Right cardiac atrium (tissue), 5 donors: ENCODE measurements at places on chromosomes 7 and 10. TPM values are rescaled to one million over a fixed set of nuclear protein-coding genes. Genes with fewer than 3 reads are reported as not detected.

DNA sequence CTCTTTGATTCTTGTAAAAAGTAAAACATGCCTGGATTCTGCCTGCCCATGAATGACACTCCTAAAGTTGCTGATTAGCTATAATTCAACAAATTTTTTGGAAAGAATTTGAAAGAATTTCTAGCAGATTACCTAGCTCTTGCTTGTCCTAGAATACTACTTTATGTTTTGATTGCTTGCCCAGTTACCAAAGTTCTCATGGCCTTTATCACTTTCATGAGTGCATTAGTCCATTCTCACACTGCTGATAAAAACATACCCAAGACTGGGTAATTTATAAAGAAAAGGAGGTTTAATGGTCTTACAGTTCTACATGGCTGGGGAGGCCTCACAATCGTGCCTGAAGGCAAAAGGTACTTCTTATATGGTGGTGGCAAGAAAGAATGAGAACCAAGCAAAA lies 1137.3 kb downstream of the SORCS1 start:
- no peak for DNase-seq

GRCh38 chr10:71543608-71544170 lies 147.0 kb downstream of the CDH23 start:
- no peak for DNase-seq

DNA sequence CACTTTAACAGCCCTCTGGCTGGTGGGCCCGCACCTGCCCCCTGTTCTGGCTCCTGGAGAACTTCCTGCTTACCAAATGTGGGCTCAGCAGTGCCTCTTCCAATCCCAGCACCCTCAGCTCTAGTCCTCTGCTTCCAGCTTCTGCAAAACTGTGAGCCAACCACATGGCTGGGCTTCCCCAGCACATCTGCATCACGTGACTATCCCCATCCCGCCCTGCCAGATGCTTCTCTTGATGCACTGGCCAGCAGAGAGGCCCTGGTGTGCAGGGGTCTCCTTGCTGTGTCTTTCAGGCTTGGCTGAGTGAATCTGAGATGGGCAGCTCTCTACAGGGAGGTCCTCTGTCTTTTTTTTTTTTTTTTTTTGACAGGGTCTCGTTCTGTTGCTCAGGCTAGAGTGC lies 43.8 kb upstream of the DMBT1 start:
- no peak for DNase-seq

DNA sequence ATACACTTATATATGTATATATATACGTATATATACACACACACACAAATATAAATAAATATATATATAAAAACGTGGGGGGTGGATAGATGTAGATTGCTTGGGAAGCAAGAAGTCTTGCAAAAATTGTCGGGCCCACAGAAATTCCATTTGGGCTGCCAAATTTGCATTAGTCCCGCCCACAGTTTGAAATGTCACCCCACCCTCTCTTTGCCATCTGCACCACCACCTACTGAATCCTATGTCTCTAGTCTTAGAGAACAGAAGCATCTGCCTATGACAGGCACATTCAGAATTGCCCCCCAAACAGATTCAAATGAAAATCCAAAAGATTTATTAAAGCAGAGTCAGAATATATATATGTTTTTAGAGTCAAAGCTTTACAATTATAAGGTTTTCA lies 25.6 kb upstream of the CACNA2D1 start:
- DNase-seq, result no peak

DNA sequence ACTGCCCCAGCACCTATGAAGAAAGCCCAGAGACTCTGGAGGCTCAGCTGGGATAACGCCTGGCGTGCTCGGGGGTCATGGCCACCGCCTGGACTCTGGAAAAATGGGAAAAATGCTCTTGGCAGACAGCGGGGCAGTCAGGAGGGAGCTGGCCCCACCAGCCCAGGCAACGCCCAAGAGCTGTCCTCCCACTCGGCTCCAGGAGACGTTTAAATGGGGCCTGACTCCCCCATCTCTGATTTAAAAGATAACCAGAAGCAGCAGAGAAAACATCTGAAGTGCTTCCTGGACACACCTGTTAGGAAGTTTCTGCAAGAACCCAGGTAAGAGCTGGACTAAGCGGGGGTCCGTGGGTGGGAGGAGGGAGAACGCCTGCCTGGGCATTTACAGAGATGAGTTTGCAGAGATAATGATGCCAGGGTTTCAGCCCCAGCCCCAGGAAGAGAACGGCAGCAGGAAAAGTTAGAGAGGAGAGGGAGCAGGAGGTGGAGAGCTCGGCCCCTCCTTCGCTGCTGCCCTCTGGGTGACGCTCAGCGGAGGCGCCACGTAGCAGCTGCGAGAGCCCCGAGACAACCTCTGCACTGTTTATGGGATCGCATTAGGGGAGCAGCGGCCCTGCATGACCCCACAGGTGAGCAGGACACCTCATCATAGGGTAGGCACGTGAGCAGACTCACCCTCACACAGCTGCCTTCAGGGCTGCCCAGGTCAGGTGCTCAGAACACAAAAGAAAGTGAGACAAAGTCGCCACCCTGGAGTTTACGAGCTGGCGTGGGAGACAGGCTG lies 83.5 kb upstream of the INSIG1 start:
- no peak for DNase-seq

- no peak for DNase-seq
Observed at GRCh38 chr10:34524369-34525091, 290.6 kb downstream of the PARD3 start.

The RBM28 gene
- 30.8 TPM for total RNA-seq

The ABCB1 gene
- total RNA-seq, result 0.62 TPM

DNA sequence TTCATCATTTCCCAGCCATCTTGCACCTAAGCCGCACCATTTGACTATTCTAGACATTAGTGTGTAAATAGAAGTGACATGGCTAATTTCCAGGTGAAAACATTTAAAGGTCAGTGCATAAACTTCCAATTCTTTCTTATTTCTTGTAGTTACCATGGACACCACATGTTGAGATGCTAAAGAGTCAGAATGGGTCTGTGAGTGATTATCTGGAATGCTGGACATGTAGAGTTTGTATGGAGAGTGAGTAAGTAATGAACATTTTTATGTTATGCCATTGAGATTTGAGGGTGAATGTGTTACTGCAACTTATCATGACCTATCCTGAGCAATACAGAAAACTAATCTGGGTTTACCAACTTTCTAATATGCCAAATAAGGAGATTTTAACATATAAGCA lies 60.4 kb downstream of the MEOX2 start:
- no peak for DNase-seq

The ZCWPW1 gene
- 4.6 TPM for total RNA-seq

GRCh38 chr10:47456079-47456785 lies 27.7 kb downstream of the ANXA8 start:
- DNase-seq, result no peak

- no peak for DNase-seq
Observed at GRCh38 chr10:75477680-75478079, 46.3 kb downstream of the LRMDA start.

The CFAP58 gene
- total RNA-seq, result 2.9 TPM

GRCh38 chr10:23031318-23031717 lies 64.1 kb upstream of the MSRB2 start:
- no peak for DNase-seq

The ADAMTS14 gene
- 0.36 TPM for total RNA-seq

- DNase-seq, result peak; percentile 7
Observed at GRCh38 chr7:6545398-6546126, 5.7 kb downstream of the GRID2IP start.

GRCh38 chr7:110841840-110842545 lies 248.9 kb upstream of the LRRN3 start:
- DNase-seq, result no peak

The WEE2 gene
- total RNA-seq, result not detected

DNA sequence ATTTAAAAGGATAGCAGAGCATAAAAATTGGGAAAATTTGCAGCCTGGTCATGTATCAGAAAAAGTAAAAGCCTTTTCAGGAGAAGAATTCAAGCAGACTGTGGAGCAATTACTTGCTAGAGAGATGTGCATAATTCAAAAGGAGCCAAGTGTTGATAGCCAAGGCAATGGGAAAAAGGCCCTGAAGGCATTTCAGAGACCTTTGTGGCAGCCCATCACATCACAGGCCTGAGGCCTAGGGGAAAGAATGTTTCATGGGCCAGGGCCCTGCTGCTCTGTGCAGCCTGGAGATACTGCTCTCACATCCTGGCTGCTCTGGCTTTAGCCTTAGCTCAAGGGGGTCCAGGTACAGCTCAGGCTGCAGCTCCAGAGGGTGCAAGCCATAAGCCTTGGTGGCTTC lies 152.9 kb downstream of the MAGI2 start:
- no peak for DNase-seq

GRCh38 chr10:129090618-129091366 lies 376.2 kb upstream of the MGMT start:
- DNase-seq, result no peak

DNA sequence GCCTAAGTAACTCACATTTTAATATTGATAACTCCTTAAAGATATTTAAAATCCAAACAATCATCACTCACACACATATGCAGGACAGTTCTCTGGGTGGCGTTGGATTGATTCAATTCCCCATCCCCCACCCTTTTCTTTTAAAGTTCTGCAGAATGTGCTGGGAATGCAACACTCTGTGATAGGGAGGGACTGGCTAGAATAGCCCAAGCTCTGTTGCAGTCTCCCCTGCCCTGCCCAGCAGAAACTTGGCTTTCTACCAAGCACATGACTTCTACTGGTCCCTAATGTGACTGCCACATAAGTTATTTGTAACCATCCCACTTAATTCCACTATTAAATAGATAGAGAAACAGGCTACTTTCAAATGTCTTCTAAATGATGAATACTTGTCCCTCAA lies 55.2 kb downstream of the TWIST1 start:
- no peak for DNase-seq

The ST8SIA6 gene
- total RNA-seq, result 19.1 TPM

The WDR11 gene
- total RNA-seq, result 21.9 TPM

The ANXA7 gene
- total RNA-seq, result 98.4 TPM

DNA sequence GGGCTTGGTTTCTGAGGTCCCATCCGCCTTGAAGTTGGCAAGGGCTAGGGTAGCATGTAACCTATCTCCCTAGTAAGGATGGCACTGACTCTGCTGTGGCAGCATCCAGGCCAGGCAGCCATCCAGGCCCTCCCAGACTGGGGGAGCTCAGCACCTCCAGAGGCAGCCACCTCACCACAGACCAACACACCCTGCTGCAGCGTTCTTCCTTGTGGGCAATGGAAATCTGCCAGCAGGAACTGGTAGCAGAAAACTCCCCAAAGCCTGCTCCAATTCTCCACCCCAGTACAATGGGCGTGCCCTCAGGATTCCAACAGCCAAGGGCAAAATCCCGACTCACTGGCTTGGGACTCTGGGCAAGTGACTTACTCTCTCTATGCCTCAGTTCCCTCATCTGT lies 27.5 kb downstream of the DLG5 start:
- no peak for DNase-seq

DNA sequence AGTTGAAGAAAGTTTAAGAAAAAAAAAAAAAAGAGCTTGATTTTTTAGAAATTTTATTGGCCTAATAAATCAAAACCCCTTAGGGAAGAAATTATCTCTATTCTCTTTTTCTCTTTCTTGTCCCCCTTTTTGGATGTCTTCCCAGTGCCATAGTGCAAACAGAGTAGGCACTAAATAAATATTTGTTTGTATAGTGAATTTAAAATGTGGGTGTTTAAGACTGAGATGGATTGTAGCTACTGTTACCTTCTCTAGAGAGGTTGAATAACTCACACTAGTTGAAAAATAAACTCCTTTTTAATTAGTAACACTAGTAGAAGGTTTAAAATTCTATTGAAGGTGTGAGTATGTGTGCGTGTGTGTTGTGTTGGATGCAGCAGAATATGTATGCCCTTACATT lies 783.8 kb downstream of the NXPH1 start:
- DNase-seq, result no peak

The SH2D4B gene
- not detected for total RNA-seq

The NIPSNAP2 gene
- 209 TPM for total RNA-seq

The PTPRN2 gene
- total RNA-seq, result 3.9 TPM

The CDH23 gene
- 6.0 TPM for total RNA-seq

DNA sequence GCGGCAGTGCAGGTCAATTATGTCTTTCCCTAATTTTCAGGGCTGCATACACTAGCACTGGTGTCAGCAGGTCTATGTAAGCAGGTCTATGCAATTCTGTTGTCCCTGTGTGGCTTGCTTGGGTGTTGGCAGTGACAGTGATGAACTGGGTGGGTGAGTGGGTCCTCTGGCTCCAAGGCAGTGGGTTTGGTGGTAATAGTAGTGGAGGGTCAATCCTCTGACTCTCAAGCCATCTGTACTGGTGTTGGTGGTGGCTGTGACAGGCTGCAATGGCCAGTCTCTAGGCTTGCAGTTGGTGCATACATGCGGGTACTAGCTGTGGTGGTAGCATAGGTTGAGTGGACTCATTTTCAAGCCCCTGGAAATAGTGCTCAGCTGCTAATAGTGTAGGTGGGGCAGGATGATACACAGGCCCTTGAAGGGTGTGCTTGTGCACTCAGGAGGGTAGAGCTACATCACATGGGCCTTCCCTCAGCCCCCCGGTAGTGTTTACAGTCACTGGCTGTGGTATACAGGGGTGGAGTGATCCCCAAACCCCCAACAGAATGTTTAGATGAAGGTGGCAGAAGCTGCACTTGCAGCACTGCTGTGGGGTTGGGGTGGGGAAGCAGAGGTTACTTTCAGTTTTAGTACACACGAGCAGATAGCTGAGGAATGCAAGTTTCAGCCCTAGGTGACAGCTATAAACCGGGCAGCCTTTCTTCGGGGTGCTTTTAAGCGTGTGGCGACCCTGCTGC lies 331.3 kb downstream of the PCDH15 start:
- no peak for DNase-seq

GRCh38 chr10:68516766-68517165 lies 10.6 kb downstream of the SLC25A16 start:
- DNase-seq, result no peak

The ELMO1 gene
- 20.8 TPM for total RNA-seq

DNA sequence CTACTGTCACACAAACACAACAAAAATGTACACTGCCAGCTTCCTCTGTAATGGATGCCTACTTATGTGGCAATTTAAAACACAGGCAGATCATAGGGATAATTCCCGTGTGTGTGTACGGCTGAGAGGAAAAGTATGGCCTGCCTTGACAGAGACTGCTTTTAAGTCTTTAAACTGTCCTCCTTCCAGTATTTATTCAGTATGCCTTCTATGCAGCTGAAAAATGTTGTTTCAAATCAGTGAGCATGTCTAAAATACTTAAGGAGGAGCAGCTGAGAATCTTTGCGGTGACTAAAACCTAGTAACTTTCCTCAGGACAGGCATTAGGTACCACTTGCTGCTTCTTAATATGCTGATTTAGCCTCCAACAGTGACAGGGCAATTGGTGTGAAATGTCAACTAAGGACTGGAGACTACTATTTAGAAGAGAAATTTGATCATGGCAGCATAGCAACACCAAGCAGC lies 126.3 kb downstream of the CACNA2D1 start:
- DNase-seq, result no peak
